NCI-H2081 treated with DMSO at 0.1 percent for 48 hours (cell line): ENCODE measurements at places on chromosomes 2 and 18.

DNA sequence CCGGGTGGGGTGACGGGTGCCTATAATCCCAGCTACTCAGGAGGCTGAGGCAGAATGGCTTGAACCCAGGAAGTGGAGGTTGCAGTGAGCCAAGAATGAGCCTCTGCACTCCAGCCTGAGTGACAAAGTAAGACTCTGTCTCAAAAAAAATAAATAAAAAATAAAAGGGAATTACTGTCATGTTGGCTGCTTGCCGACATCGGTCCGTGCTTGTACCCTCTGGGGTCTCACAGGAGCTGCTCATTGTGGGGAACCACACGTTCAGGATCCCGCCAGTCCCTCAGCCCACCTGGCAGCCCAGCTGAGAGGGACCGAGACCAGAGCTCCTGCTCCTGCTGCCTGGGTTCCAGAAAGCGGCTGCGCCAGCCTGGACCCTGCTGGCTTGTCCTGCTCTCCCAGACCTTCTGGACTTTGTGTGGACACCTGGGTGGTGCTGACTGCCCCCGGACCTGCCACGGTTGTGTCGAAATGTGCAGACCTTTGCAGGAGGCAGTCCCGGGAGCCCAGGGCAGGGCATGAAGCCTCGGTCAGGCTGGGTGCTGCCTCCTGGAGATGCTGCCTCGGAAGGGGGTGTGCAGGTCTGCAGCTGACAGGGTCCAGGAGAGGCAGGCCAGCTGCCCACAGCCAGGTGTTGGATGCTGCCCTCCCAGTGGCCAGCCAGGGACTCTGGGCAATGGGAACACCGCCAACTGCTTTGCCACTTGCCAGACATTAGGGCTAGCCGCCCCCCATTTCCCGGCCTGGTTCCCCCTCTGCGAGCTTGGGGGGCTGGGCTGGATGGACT lies 16.4 kb downstream of the KLF11 start:
- DNase-seq = no peak

DNA sequence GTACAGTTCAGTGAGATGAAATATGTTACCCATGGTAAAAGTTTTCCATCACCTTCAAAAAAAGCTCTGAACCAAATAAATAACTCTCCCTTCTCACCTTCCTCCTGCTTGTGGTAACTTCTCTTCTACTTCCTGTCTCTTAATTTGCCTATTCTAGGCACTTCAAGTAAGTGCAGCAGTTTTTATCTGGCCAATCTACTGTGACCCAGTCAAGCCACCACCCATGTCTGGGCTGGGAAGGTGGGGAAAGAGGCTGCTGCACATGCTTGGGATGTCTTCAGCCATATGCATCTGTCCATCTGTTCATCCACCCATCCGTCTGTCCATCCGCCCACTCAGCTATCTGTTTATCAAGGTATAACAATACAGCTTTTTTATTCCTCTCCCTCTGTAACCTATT lies 31.6 kb downstream of the ZNF532 start:
- DNase-seq = no peak

GRCh38 chr2:188079196-188079595 lies 212.5 kb upstream of the GULP1 start:
- no peak for DNase-seq

DNA sequence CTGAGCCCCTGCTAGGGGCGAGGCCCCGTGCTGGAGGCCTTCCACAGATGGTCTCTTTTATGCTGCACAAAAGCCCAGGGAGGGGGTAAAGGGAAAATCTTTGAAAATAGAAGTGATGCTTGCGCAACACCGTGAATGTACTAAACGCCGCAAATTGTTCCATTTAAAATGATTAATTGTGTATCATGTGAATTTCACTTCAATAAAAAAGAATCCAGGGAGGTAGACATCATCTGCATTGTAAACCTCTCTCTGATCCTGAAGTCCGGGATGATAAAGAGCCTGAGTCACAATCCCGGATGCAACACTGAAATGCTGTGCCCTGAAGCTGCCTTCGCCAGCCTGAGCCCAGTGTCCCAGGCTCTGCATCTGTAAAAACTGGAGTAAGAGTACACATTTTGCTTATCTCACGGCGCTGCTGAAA lies 107.7 kb upstream of the PPP1CB start:
- no peak for DNase-seq

DNA sequence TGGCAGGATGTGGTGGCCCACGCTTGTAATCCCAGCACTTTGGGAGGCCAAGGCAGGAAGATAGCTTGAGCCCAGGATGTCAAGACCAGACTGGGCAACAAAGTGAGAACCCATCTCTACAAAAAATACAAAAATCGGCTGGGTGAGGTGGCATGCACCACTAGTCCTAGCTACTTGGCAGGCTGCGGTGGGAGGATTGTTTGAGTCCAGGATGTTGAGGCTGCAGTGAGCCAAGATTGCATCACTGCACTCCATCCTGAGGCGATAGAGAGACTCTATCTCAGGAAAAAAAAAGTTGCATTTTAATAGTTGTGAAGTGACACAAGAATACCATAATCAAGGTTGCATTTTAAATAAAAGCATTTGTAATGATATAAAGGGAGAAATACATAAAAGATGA lies 124.1 kb upstream of the SLC38A11 start:
- DNase-seq = no peak

GRCh38 chr18:58671632-58672564 lies 633 bp downstream of the MALT1 start:
- DNase-seq = no peak

DNA sequence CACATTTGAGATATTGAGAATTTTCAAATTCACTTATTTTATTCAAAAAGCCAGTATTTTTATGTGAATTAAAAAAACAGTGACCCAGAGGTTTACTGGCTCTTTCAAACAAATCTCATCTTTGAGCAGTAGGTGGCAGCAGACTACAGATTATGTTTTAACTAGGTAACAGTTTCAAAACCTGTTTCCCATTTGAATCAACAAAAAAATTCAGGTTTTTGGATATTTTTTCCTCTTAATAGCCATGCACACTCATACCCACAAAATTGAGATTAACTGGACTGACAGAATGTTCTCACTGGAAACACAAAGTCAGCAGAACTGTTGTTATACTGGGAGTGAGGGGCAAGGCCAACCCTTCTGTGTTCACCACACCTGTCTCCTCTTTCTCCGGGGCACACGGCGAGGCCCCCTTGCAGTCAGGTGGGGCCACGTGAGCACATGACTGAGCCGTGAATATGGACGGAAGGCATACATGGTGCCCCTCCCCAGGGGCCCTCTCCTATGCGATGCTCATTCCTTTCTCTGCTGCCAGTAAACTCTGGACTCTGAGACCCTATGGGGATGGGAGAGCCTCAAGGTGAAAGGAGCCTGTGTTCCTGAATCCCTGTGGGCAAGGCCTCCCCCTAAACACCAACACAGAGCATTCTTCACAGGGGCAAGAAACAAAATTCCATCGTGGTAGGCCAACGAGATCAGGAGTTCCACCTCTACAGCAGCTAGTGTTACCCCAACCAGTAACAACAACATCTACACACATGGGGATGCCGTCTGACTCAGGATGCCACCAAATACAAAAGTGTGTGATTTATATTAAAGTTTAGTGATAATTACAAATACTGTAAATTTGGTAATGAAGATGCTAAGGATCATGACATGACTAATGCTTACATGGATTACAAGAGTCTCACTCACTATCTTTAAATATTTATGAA lies 80.4 kb downstream of the LPIN2 start:
- peak; percentile 9 for DNase-seq

DNA sequence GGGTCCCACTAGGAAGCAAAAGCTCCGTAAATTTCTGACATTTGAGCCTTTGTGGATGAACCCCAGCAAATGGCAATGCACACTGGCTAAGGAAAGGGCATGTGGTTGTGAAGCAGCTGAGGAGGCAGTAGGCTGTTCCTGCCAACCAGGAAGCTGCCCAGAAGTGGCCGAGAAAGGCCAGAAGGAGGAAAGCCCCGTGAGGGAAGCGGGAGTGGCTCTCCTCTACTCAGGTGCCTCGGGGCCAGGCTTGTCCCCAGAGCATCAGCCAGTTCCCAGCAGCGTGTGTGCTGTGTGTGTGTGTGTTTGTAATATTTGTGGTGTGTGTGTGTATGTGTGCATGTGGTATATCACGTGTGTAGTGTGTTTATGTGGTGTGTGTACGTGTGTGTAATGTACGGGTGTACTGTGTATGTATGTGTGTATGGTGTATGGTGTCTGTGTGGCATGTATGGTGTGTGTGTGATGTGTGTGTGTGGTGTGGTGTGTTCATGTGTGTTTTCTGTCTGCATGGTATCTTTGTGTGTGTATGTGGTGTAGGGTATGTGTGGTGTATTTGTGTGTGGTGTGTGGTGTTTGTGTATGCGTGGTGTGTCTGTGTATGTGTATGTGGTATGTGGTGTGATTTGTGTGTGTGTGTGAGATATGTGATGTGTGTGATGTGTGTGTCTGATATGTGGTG lies 90.6 kb downstream of the APOB start:
- no peak for DNase-seq

GRCh38 chr2:9364373-9364772 lies 59.0 kb downstream of the ITGB1BP1 start:
- DNase-seq = no peak

- no peak for DNase-seq
Measured at GRCh38 chr2:168678153-168678853, 124.1 kb upstream of the NOSTRIN start.

- DNase-seq = no peak
Measured at GRCh38 chr2:169095621-169096105, 26.3 kb downstream of the DHRS9 start.

- DNase-seq = no peak
Measured at GRCh38 chr2:156518138-156518537, 82.0 kb downstream of the GPD2 start.

GRCh38 chr2:33230195-33230594 lies 246.3 kb upstream of the RASGRP3 start:
- no peak for DNase-seq

GRCh38 chr2:190050001-190050400 lies 12.5 kb downstream of the MSTN start:
- DNase-seq = no peak

DNA sequence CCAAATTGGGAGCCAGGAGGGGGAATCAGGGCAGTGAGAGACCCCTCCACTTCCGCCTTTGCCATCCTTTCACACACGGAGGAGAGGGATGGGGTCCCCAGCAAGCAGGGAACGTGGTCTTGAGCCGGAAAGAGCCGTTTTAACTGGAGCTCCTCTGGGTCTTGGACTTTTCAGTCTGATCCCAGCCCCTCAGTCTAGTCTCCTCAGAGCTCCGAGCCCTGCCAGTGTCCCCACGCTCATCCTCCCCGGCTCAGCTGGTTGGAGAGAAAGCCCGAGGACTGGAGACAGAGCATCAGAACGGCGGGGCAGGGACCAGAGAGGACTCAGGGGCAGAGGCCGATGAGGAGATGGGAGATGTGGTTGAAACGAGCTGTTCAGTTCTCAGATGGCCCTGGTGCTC lies 26.1 kb upstream of the OTOF start:
- DNase-seq = no peak

DNA sequence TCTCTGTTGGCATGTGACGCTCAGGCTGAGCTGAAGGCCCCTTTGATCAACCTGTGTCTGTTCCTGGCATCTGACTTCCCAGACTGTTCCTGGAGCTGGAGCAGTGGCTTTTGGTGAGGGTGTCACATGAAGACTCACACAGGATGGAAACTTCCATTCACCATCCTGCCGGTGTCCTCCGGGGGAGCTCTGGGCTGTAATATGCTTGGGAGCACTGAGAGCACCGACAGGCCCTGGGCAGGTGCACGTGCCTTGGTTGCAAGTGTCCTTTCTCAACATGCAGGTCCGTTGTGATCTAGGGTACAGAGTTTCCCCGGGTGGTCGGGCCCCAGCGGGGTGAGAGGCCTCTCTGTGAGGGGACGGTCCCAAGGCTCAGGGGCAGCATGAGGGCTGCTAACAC lies 24.8 kb upstream of the GBX2 start:
- DNase-seq = no peak

- DNase-seq = no peak
Measured at GRCh38 chr2:196170606-196171247, 651 bp downstream of the STK17B start.

DNA sequence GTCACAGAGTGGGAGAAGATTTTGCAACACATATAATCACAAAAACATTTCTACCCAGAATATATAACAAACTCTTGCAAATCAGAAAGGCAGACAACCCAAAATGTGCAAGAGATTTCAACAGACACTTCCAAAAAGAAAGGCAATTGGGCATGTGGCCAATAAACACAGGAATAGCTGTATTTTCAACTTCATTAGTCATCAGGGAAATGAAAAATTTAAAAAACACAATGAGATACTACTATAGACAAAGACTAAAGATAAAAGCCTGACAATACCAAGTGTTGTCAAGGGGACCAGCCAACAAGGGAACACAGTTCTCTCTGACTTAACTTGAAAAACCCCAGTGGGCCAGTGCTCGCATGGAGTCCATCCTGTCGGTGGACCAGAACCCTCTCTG lies 40.5 kb downstream of the MTHFD2 start:
- DNase-seq = no peak

GRCh38 chr2:80105015-80105640 lies 199.4 kb downstream of the LRRTM1 start:
- DNase-seq = no peak

GRCh38 chr2:219490186-219490585 lies 8.5 kb upstream of the GMPPA start:
- DNase-seq = no peak

DNA sequence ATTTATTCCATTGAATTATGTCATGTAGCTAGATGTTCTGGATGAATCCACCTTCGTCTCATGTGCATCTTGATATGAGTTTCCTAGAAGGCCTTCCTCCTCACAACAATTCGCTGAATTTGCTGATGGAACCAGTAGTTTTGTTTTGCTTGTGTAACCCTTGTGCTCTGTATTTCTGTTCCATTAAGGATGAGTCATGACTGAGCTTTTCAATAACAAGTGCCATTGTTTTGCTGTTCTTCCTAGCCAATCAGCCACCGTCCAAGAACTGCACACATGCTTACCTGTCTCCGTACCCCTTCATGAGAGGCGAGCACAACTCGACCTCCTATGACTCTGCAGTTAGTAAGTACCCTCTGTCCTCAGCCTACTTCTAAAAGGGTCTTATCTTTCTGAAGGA lies 2.3 kb downstream of the TMEM182 start:
- DNase-seq = no peak

DNA sequence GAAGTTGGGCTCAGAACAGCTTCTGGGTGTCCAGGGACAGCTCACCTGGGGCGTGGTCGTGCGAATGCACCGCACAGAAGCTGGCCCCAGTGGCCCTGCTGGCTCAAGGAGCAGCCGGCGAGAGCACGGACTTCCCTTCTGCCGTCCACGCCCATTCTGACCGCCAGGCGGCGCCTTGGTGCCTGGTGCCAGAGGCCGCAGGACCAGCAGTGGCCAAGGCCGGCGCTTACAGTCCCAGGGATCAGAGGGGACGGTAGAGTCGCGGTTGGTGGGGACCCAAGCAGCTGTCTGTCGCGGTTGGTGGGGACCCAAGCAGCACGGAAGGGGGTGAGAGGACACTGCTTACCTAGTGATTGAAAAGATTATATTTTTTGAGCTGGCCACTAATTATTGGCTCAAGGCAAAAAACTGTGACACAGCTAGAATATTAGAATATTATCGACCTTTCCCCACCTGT lies 25.7 kb downstream of the NPPC start:
- no peak for DNase-seq
